Iris pigment epithelial cell (primary cell): ENCODE measurements at places on chromosomes 1 and 21.
A peak's percentile ranks its signal among the peaks of the same experiment; 100 is the strongest.

DNA sequence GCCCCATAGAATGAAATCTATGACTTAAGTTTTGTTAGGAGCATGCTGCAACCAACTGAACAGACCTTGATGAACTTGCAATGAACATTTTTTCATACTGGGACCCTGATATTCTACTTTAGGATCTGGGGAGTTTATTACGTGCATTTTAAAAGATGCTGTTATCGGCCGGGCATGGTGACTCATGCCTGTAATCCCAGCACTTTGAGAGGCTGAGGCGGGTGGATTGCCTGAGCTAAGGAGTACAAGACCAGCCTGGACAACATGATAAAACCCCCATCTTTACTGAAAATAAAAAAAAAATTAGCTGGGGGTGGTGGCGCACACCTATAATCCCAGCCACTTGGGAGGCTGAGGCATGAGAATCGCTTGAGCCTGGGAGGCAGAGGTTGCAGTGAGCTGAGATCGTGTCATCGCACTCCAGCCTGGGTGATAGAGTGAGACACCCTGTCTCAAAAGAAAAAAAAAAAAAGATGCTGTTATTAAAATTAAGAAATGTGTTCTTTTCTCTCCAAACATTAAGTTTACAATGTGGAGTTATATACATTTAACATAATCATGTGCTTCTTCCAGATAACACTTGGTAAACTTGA lies 7.1 kb downstream of the MPZL1 start:
- DNase-seq = peak; percentile 70

GRCh38 chr1:236124965-236125364 lies 17.4 kb upstream of the GPR137B start:
- no peak for DNase-seq

GRCh38 chr1:225559326-225559725 lies 93.6 kb downstream of the ENAH start:
- DNase-seq = no peak

DNA sequence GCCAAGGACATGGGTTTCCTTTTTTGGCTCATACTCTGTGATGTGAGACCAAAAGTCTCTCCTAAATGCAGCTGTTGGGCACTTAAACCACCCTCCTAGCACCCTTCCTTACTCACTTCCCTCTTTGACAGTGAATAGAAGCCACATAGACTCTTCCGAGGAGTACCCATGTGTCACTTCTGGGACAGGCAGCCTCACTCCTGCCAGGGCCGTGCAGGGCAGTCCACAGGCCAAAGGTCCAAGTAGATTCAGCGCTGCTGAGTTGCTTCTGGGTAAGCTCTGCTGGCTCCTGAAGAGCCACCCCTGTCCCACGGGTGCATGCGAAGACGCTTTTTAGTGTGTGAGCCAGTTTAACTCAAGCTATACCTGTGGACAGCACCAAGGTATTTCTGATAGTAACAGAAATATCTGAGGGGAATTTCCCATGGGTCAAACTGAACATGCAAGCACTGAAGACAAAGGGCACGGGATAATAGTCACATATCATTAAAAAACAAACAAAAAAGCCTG lies 36.8 kb upstream of the BMP8B start:
- DNase-seq = no peak

GRCh38 chr1:107786203-107786845 lies 178.7 kb downstream of the VAV3 start:
- no peak for DNase-seq

DNA sequence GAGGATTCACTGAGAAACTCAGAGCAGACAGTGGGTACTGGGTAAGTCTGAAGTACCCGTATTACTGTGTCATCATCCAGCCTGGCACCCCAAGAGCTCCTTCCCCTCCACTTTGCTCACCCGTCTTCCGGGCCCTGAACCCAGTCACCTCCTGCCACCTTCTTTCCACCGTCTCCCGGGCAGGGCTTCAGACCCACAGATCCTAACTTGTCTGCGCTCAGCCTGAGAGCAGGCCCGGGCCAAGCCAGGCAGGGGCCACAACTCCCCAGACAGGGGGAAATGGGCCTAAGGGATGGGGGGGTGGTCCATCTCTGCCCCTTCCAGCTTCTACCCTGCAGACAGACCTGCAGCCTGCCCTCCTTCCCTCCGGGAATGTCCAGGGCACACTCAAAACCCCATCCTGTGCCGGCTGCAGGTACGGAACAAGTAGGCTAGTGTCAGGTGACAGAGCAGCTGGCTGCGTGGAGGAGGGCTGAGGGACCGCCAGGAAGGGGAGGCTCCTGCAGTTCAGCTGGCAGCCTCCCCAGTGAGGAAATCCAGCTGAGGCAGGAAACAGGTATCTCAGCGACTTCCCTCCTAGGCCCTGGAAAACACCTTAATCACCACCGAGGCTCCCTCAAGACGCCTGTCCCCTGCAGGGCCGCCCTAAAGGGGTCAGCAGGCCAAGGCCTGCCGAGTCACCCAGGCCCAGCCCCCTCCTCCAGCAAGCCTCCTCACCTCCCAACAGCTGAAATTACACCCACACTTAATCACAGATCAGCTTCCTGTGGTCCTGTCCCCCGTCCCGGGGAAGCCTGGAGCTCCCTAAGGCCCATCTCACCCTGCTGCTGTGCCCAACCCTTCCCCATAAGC lies 3.5 kb downstream of the HSPG2 start:
- DNase-seq = no peak

GRCh38 chr1:13543451-13544220 lies 29.8 kb upstream of the LRRC38 start:
- peak; percentile 4 for DNase-seq

DNA sequence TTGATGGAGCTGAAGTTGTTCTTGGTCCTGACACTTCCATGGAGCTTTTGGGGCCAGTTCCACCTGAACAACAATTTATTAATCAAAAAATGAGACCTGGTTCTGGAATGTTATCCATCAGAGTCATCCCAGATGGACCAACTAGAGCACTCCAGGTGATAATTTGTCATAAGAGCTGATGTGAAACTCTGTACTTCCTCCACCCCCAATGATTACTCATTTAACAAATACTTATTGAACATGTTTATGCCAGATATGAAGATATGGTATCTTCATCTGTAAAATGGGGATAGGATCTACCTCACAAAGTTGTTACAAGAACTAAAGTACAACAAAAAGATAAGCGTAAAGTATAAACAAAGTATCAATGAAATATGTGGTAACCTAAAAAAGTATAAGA lies 153.2 kb downstream of the VPS13D start:
- DNase-seq = no peak

GRCh38 chr1:145846201-145846612 lies 777 bp downstream of the NUDT17 start:
- DNase-seq = peak; percentile 45
